ENCODE measurements at places on chromosomes 1 and 21. TPM values are rescaled to one million over a fixed set of nuclear protein-coding genes. Genes with fewer than 3 reads are reported as not detected.
A peak's percentile ranks its signal among the peaks of the same experiment; 100 is the strongest.

GRCh38 chr21:17105932-17106331 is 406.9 kb upstream of the CXADR start:
- H3K4me1 ChIP-seq = no peaks in the 10 kb centered on the region
- no peak overlapping the region for H3K27ac ChIP-seq
- no peak overlapping the region for H3K4me3 ChIP-seq
- H3K27me3 ChIP-seq = no peaks in the 10 kb centered on the region

LRRC53 gene
- total RNA-seq = not detected

ECM1 gene
- total RNA-seq = 37.2 TPM

DNA sequence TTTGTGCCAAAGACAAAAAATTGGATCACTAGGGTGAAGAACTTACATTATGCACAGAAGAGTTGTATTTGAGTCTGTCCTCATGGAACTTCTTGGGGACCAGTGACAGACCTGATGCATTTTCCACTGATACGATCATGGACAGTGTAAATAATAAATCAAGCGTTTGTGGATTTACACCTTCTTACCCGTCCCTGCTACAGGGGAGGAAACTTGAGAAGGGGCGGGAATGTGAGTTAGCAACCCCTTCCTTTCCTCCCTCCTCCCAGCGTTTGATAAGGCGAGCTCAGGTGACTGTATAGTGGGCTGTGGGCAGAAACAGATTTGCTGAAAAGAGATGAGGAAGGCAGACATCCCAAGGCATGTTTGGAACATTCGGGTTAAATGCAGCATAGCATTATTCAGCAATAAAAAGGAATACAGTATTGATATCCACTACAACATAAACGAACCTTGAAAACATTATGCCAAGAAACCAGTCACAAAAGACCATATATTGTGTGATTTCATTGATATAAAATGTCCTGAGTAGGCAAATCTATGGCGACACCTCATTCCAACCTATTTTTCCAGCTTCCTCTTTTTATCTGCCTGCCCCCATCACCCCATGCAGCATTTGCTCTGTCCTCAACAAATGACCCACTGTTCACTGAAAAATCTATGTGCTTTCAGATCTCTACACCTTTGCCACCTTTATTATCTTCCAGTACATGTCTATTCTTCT is 128.7 kb downstream of the ZZZ3 start:
- H3K27me3 ChIP-seq = no peaks in the 10 kb centered on the region
- H3K27ac ChIP-seq = no peak overlapping the region
- no peaks in the 10 kb centered on the region for H3K4me1 ChIP-seq
- DNase-seq = no peak
- H3K4me3 ChIP-seq = no peak overlapping the region

FCRL5 gene
- not detected for total RNA-seq

SAMSN1 gene
- 3.7 TPM for total RNA-seq

GRCh38 chr1:65505547-65506300 is 85.3 kb downstream of the LEPR start:
- no peak for DNase-seq
- H3K36me3 ChIP-seq = no peaks in the 10 kb centered on the region
- no peaks in the 10 kb centered on the region for H3K4me1 ChIP-seq
- H3K4me3 ChIP-seq = no peak overlapping the region
- no peak overlapping the region for H3K27ac ChIP-seq
- H3K27me3 ChIP-seq = no peaks in the 10 kb centered on the region

GRCh38 chr1:195754303-195754702 is 853.9 kb downstream of the KCNT2 start:
- no peak for DNase-seq
- H3K4me1 ChIP-seq = no peaks in the 10 kb centered on the region
- H3K27ac ChIP-seq = no peak overlapping the region
- H3K36me3 ChIP-seq = no peaks in the 10 kb centered on the region
- H3K27me3 ChIP-seq = no peaks in the 10 kb centered on the region
- H3K4me3 ChIP-seq = no peak overlapping the region

S100A14 gene
- 2.4 TPM for total RNA-seq

LAX1 gene
- not detected for total RNA-seq

GRCh38 chr1:168512864-168513595 is 30.8 kb downstream of the XCL2 start:
- no peak overlapping the region for H3K27ac ChIP-seq
- H3K4me3 ChIP-seq = no peak overlapping the region
- H3K36me3 ChIP-seq = no peaks in the 10 kb centered on the region
- no peak for DNase-seq
- H3K4me1 ChIP-seq = peaks cover 8% of the 10 kb centered on the region
- no peaks in the 10 kb centered on the region for H3K27me3 ChIP-seq

TCHH gene
- 0.12 TPM for total RNA-seq

DNA sequence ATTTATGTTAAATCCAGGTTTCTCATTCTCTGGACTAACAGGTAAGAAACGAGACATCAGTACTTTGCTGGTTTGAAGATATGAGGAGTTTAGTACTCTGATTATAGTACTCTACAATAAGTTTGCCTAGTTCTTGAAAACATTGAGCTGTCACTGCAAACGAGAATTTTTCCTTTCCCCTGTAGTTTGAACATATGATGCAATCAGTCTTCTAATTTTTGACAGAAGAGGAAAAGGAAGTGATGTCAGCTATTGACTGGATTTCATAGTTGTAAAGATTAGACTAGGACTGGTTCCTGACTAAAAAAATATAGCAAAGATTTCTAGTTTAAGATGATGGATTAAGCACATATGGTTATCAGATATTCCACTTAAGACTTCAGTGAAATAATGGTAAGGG is 461.9 kb downstream of the LRRIQ3 start:
- H3K4me3 ChIP-seq = no peak overlapping the region
- H3K36me3 ChIP-seq = no peaks in the 10 kb centered on the region
- H3K27ac ChIP-seq = no peak overlapping the region
- H3K27me3 ChIP-seq = no peaks in the 10 kb centered on the region
- DNase-seq = no peak

- no peaks in the 10 kb centered on the region for H3K27me3 ChIP-seq
- peak overlapping the region; percentile 26 for H3K27ac ChIP-seq
- H3K36me3 ChIP-seq = no peaks in the 10 kb centered on the region
- no peak for DNase-seq
Observed at GRCh38 chr1:3459940-3460671, 5.6 kb downstream of the ARHGEF16 start.

DNA sequence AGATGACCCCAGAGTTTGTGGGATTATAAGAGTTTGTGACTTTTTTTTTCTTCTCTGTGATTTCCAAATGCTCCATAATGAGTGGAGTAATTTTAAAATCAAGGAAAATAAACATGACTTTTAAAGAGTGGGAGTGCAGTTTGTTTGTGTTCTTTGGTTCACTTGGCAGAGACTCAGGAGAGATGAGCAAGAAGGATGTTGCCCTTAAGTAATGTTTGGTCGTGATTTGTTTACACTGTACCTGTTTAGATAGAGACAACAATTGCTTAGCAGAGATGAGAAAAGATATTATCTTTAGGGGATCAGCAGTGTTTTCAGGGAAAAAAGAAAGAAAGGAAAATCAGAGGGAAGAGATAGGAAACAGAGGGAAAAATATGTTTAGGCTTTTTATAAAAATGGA is 170.8 kb downstream of the ADSS2 start:
- no peak overlapping the region for H3K4me3 ChIP-seq
- no peak for DNase-seq
- no peaks in the 10 kb centered on the region for H3K27me3 ChIP-seq
- H3K4me1 ChIP-seq = no peaks in the 10 kb centered on the region
- H3K36me3 ChIP-seq = no peaks in the 10 kb centered on the region

DNA sequence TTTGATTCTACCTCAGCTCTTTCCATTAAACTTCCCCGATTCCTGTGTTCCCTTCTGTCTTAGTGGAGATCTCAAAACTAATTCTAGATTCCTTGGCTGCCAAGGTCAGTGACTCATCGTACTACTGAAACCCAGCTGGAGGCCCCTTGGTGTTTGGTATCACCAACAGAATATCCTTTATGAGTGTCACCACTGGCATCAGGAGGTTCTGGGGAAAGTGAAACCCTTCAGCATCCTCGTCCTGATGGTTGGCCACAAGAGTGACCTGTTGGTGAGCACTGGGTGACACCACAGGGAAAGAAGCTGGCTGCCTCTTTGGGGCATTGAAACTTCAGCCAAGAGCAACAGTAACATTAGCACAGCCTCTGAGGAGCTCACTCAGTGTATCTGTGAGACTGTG is 9.6 kb downstream of the RAB42 start:
- H3K4me3 ChIP-seq = no peak overlapping the region
- no peaks in the 10 kb centered on the region for H3K4me1 ChIP-seq
- H3K27ac ChIP-seq = no peak overlapping the region
- H3K27me3 ChIP-seq = no peaks in the 10 kb centered on the region
- no peak for DNase-seq

NEXN gene
- 295 TPM for total RNA-seq

- DNase-seq = no peak
- H3K4me3 ChIP-seq = no peak overlapping the region
- H3K27me3 ChIP-seq = no peaks in the 10 kb centered on the region
Observed at GRCh38 chr1:178642282-178642681, 82.8 kb upstream of the RALGPS2 start.

- H3K4me3 ChIP-seq = no peak overlapping the region
- no peak for DNase-seq
- no peaks in the 10 kb centered on the region for H3K36me3 ChIP-seq
Observed at GRCh38 chr1:72936151-72936740, 653.9 kb upstream of the NEGR1 start.

- no peaks in the 10 kb centered on the region for H3K36me3 ChIP-seq
- H3K27me3 ChIP-seq = no peaks in the 10 kb centered on the region
- H3K27ac ChIP-seq = no peak overlapping the region
- peaks cover 10% of the 10 kb centered on the region for H3K4me1 ChIP-seq
- H3K4me3 ChIP-seq = no peak overlapping the region
Observed at GRCh38 chr1:33043267-33044092, 6.8 kb upstream of the AK2 start.

OR2L3 gene
- not detected for total RNA-seq

DNA sequence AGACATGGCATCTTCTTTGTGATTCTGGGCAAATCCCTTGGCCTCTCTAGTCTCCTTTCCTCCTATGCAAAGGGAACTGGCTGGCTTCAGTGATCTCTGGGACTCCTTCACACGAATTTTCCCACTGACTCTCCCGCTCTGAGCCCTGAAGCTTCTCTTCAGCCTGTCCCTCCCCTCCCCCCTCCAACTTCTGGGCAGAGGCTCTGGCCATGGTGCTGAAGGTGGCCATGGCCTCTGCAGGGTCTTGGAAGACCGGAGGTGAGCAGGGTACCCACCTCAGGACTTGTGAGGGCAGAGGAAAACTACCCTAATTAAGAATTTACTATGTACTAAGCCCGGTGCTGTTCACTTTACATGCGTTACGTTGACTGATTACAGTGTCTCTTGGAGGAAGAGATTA is 29.4 kb upstream of the POU3F1 start:
- no peaks in the 10 kb centered on the region for H3K36me3 ChIP-seq
- no peaks in the 10 kb centered on the region for H3K27me3 ChIP-seq
- H3K4me1 ChIP-seq = no peaks in the 10 kb centered on the region
- DNase-seq = no peak
- no peak overlapping the region for H3K4me3 ChIP-seq

CLCA1 gene
- total RNA-seq = not detected

- H3K27ac ChIP-seq = peak overlapping the region; percentile 93
- H3K4me3 ChIP-seq = peak overlapping the region; percentile 59
- no peaks in the 10 kb centered on the region for H3K27me3 ChIP-seq
- peaks cover 7% of the 10 kb centered on the region for H3K36me3 ChIP-seq
Observed at GRCh38 chr1:153612111-153612754, 704 bp downstream of the S100A16 start.

DNA sequence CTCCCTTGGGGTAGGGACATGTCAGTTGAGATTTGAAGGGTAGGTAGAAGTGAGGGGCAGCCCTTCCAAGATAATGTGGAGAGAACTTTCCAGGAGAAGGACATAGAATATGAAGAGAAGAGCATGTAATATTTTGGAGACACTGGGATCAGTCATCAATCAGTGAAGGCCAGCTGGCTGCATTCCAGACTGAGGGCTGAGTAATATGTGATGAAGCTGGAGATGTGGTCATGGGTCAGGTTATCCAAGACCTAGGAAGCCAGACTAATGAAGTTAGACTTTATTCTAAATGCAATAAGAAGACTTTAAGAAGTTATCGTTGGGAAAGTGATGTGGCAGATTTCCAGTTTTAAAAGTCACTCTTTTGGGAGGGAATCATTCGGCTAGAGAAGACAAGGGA is 262.0 kb downstream of the HMCN1 start:
- H3K27ac ChIP-seq = no peak overlapping the region
- no peaks in the 10 kb centered on the region for H3K27me3 ChIP-seq
- no peak overlapping the region for H3K4me3 ChIP-seq
- H3K36me3 ChIP-seq = no peaks in the 10 kb centered on the region

DNA sequence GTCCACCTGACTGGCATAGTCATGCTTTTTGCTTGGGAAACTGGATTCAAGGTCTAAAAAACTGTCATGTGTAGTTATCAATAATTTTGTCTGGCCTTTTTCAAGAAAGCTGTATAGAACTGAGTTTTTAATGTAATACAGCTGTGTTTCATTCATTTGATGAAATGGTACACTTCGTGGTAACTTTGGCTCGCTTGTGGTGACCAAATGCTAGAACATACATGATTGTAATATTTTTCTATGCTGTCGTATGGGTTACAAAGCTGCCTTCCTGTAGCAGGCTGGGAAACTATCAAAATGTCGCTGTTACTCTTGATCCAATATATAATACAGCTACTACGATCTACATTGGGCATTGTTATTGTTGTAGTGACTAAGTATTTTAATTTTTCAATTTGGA is 2.1 kb downstream of the LRRC42 start:
- H3K27ac ChIP-seq = no peak overlapping the region
- H3K36me3 ChIP-seq = peaks cover 16% of the 10 kb centered on the region
- H3K27me3 ChIP-seq = no peaks in the 10 kb centered on the region

ZNF683 gene
- not detected for total RNA-seq

GRCh38 chr1:209993061-209993830 is 55.2 kb downstream of the SYT14 start:
- no peaks in the 10 kb centered on the region for H3K36me3 ChIP-seq
- no peak overlapping the region for H3K27ac ChIP-seq
- no peaks in the 10 kb centered on the region for H3K4me1 ChIP-seq
- H3K27me3 ChIP-seq = no peaks in the 10 kb centered on the region
- no peak for DNase-seq
- H3K4me3 ChIP-seq = no peak overlapping the region

All from right atrium auricular region (tissue), 2 donors.